Dermis microvascular lymphatic vessel endothelial cell (primary cell): ENCODE measurements at places on chromosomes 11 and 22. TPM values are rescaled to one million over a fixed set of nuclear protein-coding genes. Genes with fewer than 3 reads are reported as not detected.

TRIM48 gene
- not detected in 2 replicates for total RNA-seq

KRTAP5-9 gene
- not detected in 2 replicates for total RNA-seq

ZP1 gene
- 0.13 TPM in 1 of 2 replicates, not detected in the other for total RNA-seq

TESMIN gene
- total RNA-seq: 2.1 and 4.0 TPM in 2 replicates

TH gene
- total RNA-seq: 0.13 TPM in 1 of 2 replicates, not detected in the other

OR8G5 gene
- not detected in 2 replicates for total RNA-seq

CRYAB gene
- total RNA-seq: 0.13 TPM in 2 replicates

USP2 gene
- 0.13 and 0.25 TPM in 2 replicates for total RNA-seq

DERL3 gene
- total RNA-seq: 0.76 and 1.2 TPM in 2 replicates

RELT gene
- 4.5 and 4.8 TPM in 2 replicates for total RNA-seq

PPP1R14B gene
- total RNA-seq: 130 and 156 TPM in 2 replicates

IGSF22 gene
- 0.13 and 0.26 TPM in 2 replicates for total RNA-seq

CNIH2 gene
- total RNA-seq: 0.25 TPM in 1 of 2 replicates, not detected in the other

IGSF9B gene
- total RNA-seq: not detected in 2 replicates

MPPED1 gene
- not detected in 2 replicates for total RNA-seq

FGF3 gene
- total RNA-seq: not detected in 2 replicates

OR5A1 gene
- not detected in 2 replicates for total RNA-seq

OR2AG2 gene
- under 0.01 TPM in 2 replicates for total RNA-seq

TRPM5 gene
- not detected in 2 replicates for total RNA-seq

PKDREJ gene
- total RNA-seq: under 0.01 TPM in 1 of 2 replicates, not detected in the other

LARGE1 gene
- total RNA-seq: 2.4 and 6.6 TPM in 2 replicates

CRY2 gene
- 4.5 and 8.1 TPM in 2 replicates for total RNA-seq

PRR5L gene
- 5.1 and 5.4 TPM in 2 replicates for total RNA-seq

RAB36 gene
- 0.51 and 0.77 TPM in 2 replicates for total RNA-seq

SLC1A2 gene
- not detected in 2 replicates for total RNA-seq

BEST1 gene
- total RNA-seq: under 0.01 and 0.13 TPM in 2 replicates

APOL5 gene
- total RNA-seq: not detected in 2 replicates

APOL4 gene
- total RNA-seq: 3.6 and 7.1 TPM in 2 replicates

MYO7A gene
- 8.3 and 15.4 TPM in 2 replicates for total RNA-seq

HIC2 gene
- total RNA-seq: 1.8 and 2.5 TPM in 2 replicates

ARCN1 gene
- total RNA-seq: 70.3 and 70.7 TPM in 2 replicates

SULT4A1 gene
- under 0.01 TPM in 1 of 2 replicates, not detected in the other for total RNA-seq

NXPE1 gene
- total RNA-seq: not detected in 2 replicates
